ENCODE measurements at places on chromosomes 7 and 10. TPM values are rescaled to one million over a fixed set of nuclear protein-coding genes. Genes with fewer than 3 reads are reported as not detected.

The TRIM74 gene
- total RNA-seq: not detected

DNA sequence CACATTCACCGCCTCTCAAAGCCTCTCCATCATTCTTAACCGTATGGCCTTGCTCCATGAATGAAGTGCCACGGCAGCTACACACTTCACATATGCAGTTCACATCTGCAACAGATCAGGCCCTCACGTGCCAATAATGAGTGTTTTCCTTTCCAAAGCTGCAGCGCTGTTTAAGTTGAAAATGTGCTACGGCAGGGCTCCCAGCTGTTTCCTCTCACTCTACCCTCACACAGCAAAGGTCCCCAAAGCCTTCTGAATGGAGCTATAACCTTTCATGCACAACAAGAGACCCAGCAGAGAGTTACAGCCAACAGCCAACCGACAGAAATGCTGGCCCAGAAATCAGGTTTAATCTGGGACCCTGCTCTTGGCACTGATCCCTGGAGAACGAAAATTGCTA is 236.1 kb downstream of the ELMO1 start:
- H3K27ac ChIP-seq: no peak overlapping the region
- no peaks in the 10 kb centered on the region for H3K27me3 ChIP-seq
- H3K4me3 ChIP-seq: no peak overlapping the region
- H3K4me1 ChIP-seq: peaks cover 4% of the 10 kb centered on the region
- DNase-seq: no peak

- DNase-seq: peak; percentile 20
- H3K27ac ChIP-seq: no peak overlapping the region
- H3K4me3 ChIP-seq: no peak overlapping the region
- H3K27me3 ChIP-seq: no peaks in the 10 kb centered on the region
Observed at GRCh38 chr7:37061849-37062559, 337.7 kb upstream of the AOAH start.

DNA sequence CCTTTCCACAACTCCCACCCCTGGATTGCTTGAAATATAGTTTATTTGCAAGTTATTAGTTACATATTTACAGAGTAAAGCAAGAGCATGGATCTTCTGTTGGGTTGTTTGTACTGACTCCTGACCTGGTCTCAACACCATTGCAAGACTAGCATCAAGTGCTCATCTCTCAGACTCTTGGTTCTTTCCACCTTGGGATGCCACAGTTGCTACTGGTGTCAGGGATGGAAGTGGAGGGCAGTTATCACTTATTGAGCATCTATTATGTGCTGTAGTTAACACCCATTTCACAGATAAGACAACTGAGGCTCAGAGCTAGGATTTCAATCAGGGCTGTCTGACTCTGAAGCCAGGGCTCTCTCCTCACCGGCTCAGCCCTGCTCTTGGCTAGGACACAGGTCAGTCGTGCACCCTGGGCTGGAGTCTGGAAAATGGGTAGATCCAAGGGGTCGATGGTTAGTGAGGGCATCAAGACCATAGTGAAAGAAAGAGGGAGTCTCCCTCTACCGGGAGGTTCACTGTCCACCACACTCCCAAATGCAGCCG is 614 bp upstream of the ADAMTS14 start:
- peaks cover 5% of the 10 kb centered on the region for H3K36me3 ChIP-seq
- H3K27ac ChIP-seq: peak overlapping the region; percentile 72
- no peaks in the 10 kb centered on the region for H3K27me3 ChIP-seq
- peak overlapping the region; percentile 83 for H3K4me3 ChIP-seq

- DNase-seq: no peak
- peak overlapping the region; percentile 100 for H3K4me3 ChIP-seq
- no peaks in the 10 kb centered on the region for H3K27me3 ChIP-seq
- H3K36me3 ChIP-seq: no peaks in the 10 kb centered on the region
- peak overlapping the region; percentile 85 for H3K27ac ChIP-seq
Observed at GRCh38 chr7:139777133-139777891, 486 bp downstream of the HIPK2 start.

GRCh38 chr7:48292949-48293348 is 121.7 kb downstream of the ABCA13 start:
- no peaks in the 10 kb centered on the region for H3K4me1 ChIP-seq
- H3K36me3 ChIP-seq: no peaks in the 10 kb centered on the region
- H3K27ac ChIP-seq: no peak overlapping the region
- no peak for DNase-seq

GRCh38 chr10:86193841-86194240 is 172.8 kb downstream of the GRID1 start:
- no peak for DNase-seq
- no peak overlapping the region for H3K4me3 ChIP-seq
- no peak overlapping the region for H3K27ac ChIP-seq
- H3K4me1 ChIP-seq: no peaks in the 10 kb centered on the region
- H3K36me3 ChIP-seq: no peaks in the 10 kb centered on the region
